Neural progenitor cell (in vitro differentiated cells): ENCODE measurements at places on chromosomes 3 and 15. TPM values are rescaled to one million over a fixed set of nuclear protein-coding genes. Genes with fewer than 3 reads are reported as not detected.

CPA3 gene
- not detected in 2 replicates for total RNA-seq

SH2D7 gene
- not detected in 2 replicates for total RNA-seq

GRCh38 chr3:74420538-74421124 is 193.8 kb downstream of the CNTN3 start:
- no peak for DNase-seq

- DNase-seq: no peak
Measured at GRCh38 chr3:10437995-10438901, 67.1 kb downstream of the ATP2B2 start.

DNA sequence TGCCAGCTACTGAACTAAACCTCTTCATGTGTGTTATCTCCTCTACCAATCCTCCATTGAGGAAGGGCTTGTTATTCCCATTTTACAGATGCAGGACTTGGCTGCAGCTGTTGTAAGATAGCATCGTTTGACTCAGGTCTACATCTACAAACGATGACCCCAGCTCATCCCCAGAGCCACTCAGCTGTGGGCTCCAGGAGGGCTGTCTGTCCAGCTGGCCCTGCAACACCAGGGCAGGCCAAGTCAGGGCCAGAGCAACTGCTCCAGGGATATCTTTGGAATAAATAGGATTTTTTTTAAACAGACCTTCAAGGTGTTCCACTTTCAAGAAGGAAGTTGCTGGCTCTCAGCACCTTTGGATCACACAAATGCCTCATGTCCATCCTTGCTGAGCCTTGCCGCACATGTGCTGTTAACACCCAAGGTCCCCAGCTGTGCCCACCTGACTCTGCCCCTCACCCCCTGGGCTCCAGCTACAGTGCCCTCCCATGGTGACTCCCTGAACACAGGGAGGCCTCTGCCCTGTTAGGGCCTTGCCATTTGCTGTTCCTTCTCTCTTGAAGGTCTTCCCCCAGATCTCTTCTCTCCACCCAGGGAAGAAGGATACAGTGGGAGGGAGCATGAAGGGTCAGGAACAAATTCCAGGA is 31.0 kb downstream of the ALDH1L1 start:
- DNase-seq: no peak

DNA sequence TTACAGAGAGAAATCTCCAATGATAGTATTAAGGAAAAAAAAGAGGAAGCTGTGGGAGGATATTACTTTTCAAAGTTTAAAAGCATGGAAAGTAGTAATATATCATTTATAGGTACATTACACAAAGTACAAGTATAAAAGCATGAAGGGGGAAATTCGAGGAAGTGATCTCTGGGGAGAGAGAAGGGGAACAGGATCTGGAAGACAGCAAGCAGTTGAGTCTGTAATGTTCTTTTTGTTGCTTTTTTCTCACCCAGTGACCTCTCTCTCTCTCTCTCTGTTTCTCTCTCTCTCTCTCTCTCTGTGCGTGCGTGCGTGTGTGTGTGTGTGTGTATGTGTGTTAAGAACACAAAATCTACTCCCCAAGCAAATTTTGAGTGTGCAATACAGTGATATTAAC is 10.2 kb downstream of the C3orf20 start:
- no peak for DNase-seq

- DNase-seq: no peak
Measured at GRCh38 chr3:105899516-105899915, 30.7 kb upstream of the CBLB start.

DNA sequence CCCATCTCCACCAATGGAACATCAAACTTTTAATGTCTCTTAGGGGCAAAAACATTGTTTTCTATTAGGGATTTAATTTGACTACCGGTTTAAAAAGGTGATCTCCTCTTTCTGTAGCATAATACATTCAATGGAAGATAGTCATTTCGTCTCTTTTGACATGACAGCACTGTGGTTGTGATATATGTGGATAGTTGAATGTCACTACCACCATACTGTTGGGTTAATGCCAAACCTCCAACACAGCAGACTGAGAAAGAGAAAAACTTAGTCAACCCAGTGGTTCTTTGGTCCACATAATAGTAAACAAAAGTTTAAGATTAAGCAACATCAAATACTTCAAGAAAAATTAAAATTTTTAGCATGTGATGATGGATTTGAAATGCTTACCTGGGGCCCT is 530.4 kb downstream of the AGBL1 start:
- no peak for DNase-seq
